Kidney epithelial cell (primary cell): ENCODE measurements at places on chromosomes 13 and 19.

GRCh38 chr19:42330241-42330711 is 4.8 kb downstream of the MEGF8 start:
- no peak for DNase-seq

GRCh38 chr13:97659602-97660001 is 225.6 kb downstream of the RAP2A start:
- no peak for DNase-seq

GRCh38 chr19:12763100-12763499 is 11.5 kb downstream of the BEST2 start:
- no peak for DNase-seq

GRCh38 chr13:92609376-92609775 is 617.2 kb upstream of the GPC6 start:
- no peak for DNase-seq
